ENCODE measurements at places on chromosomes 7 and 10.

GRCh38 chr7:1721047-1721690, 51.1 kb downstream of the ELFN1 start:
- no peak for DNase-seq

GRCh38 chr10:14416308-14416700, 85.6 kb upstream of the FRMD4A start:
- DNase-seq: no peak

DNA sequence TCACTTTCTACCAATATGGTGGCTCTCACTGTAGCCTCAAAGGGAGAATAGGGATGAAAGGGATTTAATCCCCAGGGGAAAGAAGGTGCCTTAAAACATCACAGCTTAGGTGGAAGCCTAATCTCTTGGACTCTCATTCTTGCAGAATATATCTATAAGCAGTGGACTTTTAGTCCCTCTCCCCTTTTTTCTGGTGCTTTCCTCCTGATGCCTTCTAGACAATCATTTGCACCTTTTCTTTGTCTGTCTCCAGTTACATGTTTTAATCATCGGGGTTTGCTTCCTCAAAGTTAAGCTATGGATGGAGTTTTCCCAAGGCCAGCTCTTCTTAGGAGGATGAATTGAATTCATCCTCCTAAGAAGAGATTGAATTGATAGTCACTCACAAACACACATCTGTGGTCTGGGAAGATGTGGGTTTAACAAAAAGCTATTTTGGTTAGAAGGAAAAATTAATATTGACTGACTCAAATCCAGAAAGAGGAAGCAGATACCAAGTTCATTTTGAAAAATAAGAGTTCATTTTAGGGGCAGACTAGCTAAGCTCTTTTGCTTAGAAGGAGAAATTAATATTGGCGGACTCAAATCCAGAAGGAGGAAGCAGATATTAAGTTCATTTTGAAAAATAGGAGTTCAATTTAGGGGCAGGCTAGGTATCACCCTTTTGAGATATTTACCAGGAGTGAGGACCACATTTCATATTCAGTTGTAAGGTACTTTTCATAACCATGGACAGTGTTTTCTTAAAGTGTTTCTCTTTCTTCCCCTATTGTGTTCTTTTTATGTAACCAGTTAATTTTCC, 35.2 kb upstream of the PLEKHS1 start:
- DNase-seq: no peak

- no peak for DNase-seq
These were observed 31.2 kb downstream of the ARMH3 start for GRCh38 chr10:102024799-102025198.

GRCh38 chr10:11176746-11177145, 159.1 kb downstream of the CELF2 start:
- no peak for DNase-seq

DNA sequence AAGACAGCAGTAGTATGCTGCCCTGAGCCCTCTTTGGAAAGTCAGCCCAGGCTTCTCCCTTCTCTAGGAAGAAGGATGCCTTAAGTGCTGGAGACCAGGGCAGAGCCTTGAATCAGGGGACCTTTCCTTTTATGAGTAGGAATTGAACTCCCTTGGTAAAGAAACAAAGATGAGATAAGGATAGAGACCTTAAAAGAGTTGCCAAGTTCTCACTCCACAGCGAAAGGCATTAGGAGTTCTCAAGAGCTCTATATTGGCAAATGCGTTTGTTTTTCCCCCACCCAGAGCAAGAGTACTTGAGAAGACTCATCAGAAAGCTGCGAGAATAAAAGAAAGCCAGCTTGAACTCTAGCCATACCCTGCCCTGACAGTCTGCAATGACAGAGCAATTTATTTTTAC, 72.9 kb upstream of the OGDHL start:
- no peak for DNase-seq

DNA sequence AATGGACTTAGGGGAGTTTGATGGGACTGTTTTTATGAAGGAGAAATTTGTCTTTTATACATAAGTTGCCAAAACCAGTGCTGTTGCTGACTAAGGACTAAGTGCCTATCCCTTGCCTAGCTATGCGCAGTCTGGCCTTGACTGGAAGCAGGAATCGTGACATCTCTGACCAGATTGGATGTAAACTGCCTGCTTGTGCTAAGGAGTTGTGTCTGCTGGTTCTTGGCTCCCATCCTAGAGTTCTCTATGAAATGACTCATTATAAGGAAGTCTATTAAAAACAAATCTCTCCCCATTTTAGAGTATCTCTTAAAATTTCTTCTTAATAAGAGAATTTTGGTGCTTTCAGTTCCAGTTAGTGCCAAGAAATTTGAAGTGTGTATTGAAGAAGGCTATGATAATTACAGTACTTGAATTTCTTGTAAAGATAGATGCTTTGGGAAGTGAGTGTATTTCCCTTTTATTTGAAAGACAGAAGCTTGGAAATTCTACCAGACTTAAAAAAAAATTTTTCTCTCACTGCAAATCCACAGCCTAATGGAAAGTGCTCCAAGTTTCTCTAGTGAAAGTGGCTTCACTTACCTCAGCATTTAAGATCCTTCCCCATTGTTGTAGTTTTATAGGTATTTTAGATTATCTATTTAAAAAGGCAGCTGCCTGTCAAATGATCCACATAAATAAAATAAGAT, 77.6 kb downstream of the BICC1 start:
- DNase-seq: no peak

DNA sequence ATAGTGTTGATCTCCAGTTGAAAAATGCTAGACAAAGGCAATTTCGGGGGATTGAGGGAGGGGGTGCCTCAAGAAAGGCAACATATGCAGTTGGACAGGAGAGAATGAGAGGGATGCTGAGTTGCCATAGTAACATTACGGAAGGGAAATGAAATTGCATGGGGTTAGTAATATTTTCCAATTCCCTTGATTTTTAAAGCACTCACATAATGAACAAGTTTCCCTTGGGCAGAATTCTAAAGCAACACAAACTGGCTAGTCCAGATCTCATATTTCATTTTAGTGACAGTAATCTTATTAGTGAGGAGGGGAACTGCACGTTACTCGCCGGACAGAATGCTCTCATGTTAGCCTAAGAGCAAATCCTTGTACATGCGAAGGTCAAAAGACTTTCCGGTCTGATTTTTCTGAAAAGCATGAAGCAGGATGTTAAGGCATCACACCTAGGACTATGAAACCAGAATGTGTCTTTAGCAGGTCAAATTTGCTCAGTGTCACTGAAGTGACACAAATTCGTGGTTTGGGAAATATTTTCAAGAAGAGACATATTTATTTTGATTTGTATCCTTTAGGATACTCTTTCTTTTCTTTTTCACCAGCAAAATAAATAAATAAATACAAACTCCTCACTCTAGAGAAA, 165.5 kb downstream of the ANK3 start:
- DNase-seq: no peak

- DNase-seq: no peak
These were observed 29.9 kb downstream of the PPP2R2D start for GRCh38 chr10:131930586-131931330.

- no peak for DNase-seq
These were observed 1.6 kb upstream of the ADAP1 start for GRCh38 chr7:956031-956430.

- no peak for DNase-seq
These were observed 130.1 kb downstream of the DLG5 start for GRCh38 chr10:77796311-77796915.

- DNase-seq: no peak
These were observed 469.4 kb downstream of the KCNMA1 start for GRCh38 chr10:77168161-77168560.

- no peak for DNase-seq
These were observed 31.5 kb downstream of the EPC1 start for GRCh38 chr10:32315424-32315823.

DNA sequence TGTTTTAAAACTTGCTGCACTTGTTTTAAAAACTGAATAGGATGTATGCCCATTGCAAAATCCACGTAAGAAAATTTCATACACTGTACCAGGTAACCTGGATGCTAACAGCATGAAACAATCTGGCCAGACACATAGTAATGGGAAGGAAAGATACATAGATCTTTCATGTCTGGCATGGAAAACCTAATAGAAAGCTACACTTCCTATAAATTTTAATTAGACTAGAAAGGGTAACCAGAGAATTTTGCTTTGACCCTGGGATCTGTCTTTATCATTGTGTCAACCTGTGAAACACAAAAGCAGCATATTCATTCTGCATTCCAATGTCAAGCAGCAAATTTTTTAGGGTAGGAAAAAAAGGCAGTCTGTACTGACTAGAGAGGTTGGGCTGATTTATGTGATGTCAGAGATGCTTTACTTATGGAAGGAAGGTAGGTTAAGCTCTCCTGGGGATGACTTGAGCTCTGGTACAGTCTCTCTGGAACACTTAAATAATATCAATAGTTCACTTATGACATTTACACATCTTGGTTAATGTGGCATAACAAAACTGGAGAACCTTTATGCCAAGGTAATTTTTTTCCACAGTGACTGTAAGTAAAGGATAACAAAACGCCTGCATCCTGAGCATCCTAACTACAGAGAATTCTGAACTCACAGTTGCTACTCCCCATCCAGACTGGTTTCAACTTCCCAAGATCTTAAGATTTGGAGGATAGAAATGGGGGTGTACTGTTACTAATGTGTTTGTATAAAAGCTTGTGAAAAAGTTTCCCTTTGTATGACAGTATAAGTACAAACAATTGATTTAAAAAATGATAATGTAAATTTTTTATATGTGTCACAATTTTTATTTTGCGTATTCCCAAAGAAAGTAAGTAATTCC, 44.7 kb downstream of the DOCK4 start:
- DNase-seq: no peak

DNA sequence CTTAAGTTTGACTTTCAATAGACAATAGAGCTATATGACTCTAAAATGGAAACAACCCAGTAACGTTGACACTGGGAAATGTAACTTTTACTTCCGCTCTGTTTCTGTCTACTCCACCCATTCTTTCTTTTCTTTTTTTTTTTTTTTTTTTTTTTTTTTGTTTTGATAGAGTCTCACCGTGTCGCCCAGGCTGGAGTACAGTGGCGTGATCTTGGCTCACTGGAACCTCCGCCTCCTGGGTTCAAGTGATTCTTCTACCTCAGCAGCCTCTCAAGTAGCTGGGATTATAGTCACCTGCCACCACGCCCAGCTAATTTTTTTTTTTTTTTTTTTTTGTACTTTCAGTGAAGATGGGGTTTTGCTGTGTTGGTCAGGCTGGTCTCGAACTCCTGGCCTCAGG, 13.9 kb downstream of the PRSS2 start:
- no peak for DNase-seq

GRCh38 chr10:58570307-58570723, 57.6 kb downstream of the BICC1 start:
- no peak for DNase-seq

DNA sequence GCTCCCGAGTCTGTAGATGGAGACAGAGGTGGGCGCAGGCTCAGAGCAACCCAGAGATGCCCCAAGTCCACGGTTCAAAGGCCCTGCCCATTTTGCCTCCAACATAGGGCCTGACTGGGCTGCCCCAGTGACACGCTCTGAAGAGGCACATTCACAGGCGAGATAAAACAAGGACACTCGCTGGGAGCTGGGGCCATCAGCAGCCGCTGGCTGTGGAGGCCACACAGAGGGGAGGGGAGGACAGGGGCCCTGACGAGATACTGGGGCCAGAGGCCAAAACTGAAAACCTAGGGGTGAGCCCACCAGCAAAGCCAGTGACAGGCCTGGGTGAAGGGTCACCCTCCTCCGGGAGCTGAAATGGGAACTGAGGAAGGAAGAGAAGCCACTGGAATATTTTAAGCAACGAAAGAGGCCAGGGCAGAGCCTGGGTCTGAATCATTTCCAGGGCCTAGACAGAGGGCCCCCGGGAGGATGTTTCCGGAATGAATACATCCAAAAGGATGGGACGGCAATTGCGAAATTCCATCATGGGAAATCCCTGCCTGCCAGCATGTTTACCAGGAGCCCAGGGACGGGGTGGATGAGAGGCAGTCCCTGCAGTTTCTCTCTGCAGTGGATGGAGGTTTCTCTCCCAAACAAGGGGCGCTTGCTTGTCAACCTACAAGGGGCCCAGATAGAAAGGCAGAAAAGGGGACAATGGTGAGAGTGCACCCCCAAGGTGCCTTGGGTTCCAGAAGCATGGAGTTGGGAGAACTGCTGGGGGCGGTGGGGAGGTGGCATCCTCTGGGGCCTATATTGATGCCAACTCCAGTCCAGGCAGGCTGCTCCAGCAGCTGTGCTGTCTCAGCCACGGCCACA, 29.0 kb upstream of the HSPA12A start:
- DNase-seq: no peak

GRCh38 chr10:14936584-14936983, 17.3 kb downstream of the DCLRE1C start:
- no peak for DNase-seq

DNA sequence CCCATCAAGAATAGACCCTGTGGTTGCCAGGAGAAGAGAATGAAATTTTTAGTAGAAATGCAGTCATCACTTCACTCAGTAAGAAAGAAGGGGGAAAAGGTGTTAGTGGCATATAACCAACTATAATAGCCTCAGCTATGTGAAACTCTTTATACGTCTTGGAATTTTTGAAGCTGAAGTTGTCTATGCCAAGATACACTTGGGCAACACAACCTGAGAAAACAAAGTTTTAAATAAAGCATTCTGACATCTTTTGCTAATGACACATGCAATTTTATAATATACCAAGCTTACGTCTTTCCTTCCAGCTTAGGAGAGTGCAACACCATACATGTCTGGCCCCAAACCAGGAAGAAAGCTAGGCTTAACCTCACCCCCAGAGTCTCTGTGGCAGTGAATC, 40.8 kb upstream of the ZNF438 start:
- DNase-seq: no peak

GRCh38 chr10:78224602-78225001, 190.9 kb downstream of the RPS24 start:
- DNase-seq: no peak

DNA sequence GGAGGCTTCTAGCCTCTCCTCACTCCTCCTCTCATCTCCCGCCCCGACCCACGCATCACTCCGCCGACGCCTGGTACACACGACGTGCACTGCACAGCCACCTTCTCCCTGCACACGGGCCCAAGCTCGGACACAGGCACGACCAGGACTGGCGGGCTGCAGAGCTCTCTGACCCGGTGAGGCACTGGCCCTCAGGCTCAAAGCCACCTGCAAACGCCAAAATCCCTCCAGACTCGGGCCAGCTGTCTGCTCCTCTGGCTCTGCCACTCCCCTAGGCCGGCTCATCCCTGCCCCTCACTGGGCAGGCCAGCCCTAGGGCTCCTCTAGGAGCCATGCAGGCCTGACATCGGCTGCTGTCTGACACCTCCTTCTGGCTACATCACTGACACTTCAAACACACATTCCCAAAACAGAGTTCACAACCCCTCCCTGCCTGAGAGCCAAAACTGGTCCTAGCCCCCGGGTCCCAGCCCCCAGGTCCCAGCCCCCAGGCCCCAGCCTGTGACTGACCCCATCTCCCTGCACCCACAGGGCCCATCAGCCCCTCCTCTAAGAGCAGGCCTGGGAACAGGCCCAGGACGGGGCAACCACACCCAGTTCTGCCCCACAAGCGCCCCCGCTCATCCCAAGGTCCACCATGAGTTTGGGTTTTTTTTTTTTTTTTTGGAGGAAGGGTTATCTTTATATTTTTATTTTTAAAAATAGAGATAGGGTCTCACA, 35.1 kb downstream of the MAD1L1 start:
- DNase-seq: no peak
